ENCODE measurements at places on chromosomes 11 and 22.
A peak's percentile ranks its signal among the peaks of the same experiment; 100 is the strongest.

GRCh38 chr11:69682221-69682620 is 7.1 kb upstream of the LTO1 start:
- no peak for DNase-seq

DNA sequence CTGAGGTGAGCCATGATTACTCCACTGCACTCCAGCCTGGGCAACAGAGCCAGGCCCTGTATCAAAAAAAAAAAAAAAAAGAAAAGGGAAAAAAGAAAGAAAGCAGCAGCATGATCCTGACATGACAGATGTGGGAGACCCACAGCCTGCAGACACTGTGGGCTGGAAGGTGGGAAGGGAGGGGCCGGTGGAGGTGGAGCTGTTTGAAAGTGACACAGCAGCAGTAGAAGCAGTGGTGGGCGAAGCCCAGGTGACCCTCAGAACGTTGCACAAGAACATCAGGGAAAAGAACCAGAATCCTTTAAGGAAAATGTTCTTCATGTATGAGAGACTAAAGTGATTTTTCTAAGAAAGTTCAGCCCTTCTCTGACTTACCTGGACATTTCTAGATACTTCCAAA is 26.3 kb upstream of the SCGB1A1 start:
- DNase-seq, result no peak

GRCh38 chr11:117979481-117980211 is 6.5 kb upstream of the IL10RA start:
- no peak for DNase-seq

GRCh38 chr11:16924462-16924825 is 89.8 kb downstream of the PLEKHA7 start:
- no peak for DNase-seq

DNA sequence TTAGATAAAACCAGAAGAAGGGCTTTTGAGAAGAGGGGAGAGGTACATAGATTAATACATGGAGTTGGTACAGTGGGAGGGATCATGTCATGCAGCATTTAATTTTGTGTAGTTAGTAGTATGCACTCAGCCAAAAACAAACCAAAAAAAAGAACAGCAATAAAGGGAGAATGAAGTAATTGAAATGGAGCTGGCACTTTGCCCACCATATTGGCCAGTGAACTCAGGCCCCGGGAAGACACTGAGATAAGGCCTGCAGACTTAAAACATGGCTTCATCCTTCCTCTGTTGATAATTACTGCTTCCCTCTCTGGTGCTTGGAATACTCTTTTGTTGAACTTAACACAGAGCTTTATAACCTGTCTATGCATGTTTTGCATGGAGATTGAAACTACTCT is 3.1 kb downstream of the PANX1 start:
- DNase-seq, result no peak

GRCh38 chr11:86874304-86875056 is 74.1 kb downstream of the PRSS23 start:
- DNase-seq, result no peak

- DNase-seq, result no peak
Measured at GRCh38 chr11:95652002-95652472, 137.5 kb downstream of the FAM76B start.

DNA sequence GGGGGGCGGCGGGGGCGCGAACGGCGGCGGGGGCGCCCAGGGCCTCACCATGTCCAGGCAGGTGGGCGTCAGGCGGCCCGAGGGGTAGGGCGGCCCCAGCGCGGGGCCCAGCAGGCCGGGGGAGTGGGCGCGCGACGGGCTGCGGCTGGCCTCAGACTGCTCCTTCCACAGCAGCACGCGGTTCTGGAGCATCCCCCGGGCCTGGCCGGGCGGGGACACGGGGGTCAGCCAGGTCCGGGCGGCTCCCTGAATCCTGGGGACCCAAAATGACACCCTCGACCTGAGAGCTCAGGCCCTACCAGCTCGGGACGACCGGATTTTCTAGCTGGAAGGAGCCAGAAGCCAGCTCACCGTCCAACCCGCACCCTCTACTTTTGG is 5.5 kb upstream of the SLC16A8 start:
- DNase-seq, result no peak

GRCh38 chr22:39343259-39344045 is 6.3 kb upstream of the SYNGR1 start:
- DNase-seq, result peak; percentile 88

GRCh38 chr11:13606701-13607100 is 61.8 kb upstream of the FAR1 start:
- DNase-seq, result no peak

GRCh38 chr22:49976439-49977175 is 16.0 kb downstream of the PIM3 start:
- no peak for DNase-seq

- no peak for DNase-seq
Measured at GRCh38 chr22:44587737-44588310, 89.8 kb upstream of the RTL6 start.

GRCh38 chr11:118980191-118980881 is 8.8 kb downstream of the FOXR1 start:
- DNase-seq, result peak; percentile 85

DNA sequence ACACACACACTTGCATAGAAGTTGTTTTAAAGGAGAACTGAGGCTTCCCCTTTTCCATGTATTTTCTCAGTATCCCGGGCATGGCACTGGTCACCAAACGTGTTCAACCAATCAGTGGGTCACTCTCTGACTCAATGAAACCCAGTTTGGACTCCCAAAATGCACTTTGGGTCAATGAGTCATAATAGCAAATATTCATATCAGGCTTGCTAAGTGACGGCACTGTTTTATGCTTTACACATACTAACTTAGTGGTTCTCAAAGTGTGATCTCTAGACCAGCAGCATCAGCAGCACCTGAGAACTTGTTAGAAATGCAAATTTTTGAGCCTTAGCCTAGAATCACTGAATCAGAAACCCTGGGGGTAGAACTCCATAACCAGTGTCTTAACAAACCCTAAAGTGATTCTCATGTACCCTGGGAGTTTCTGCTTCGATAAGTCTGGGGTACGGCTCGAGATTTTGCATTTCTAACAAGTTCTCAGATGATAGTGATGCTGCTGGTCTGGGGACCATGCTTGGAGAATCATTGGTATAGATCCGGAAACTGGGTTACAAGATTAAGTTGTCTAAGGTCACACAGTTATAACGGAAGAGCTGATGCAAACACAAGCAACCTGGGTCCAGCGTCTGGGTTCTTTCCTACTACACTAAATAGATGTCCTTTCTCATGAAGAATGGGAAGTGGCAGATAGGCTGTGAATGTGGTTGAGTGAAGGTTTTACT is 35.6 kb downstream of the ETS1 start:
- DNase-seq, result no peak

- no peak for DNase-seq
Measured at GRCh38 chr11:28099715-28100114, 8.2 kb downstream of the KIF18A start.

- DNase-seq, result no peak
Measured at GRCh38 chr11:35316161-35316560, 103.2 kb downstream of the SLC1A2 start.

Data from GM23338 (cell line).